ENCODE measurements at places on chromosomes 7 and 10.

- DNase-seq = no peak
Measured at GRCh38 chr10:86556933-86557649, 35.5 kb upstream of the WAPL start.

DNA sequence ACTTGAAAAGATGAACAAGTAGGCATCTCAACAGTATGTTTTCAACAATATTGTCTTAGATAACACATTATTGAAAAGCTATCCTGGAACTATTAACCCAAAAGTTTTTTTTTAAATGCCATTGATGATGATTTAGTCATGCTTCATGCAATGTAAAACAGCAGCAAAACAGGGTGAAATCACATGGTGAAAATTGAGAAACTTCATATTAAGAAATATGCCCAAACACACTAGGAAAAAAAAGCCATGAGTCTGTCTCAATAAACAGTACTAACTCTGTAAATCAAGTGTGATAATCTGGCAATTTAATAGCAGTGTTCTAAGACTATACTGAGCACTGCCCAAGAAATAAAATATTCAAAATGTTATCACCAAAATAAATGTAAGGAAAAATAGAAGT is 613.1 kb downstream of the KCNMA1 start:
- no peak for DNase-seq

DNA sequence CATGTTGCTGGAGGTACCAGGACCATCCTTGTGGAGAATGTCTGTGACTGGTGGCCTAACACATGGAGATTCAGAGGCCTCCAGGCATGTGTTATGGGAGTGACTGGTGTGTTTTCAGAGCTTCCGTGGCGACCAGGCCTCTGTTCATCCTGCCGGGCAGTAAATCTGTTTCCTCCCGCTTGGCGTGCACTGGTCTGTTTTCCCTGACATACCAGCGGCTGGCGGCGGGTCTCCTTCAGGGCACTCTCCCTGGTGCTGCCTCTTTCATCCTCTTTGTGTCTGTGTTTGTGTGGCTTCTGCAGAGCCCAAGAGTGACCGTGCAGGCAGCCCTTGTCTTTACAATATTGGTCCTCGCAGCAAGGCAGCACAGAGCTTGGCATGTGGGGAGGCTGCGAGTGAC is 385.1 kb upstream of the MKI67 start:
- DNase-seq = no peak

DNA sequence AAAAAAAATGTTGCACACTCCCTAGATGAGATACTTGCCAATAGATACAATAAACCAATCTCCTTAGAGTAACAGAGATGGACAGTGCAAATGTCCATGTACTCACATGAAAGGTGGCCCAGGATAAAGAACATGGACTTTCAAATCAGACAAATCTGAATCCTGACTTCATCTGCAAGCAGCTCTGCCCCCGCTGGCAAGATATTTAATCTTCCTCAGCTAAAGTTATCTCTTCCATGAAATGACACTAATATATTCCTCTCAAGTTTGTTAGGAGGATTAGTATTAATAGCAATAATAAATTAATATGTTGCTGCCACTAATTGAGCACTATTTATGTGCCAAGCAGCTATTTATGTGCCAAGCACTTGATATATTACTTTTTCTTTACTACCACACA is 148.6 kb upstream of the YAE1 start:
- DNase-seq = no peak

GRCh38 chr7:74083117-74083876 is at the start of gene LIMK1:
LIMK1 (plus strand) TSS chr7:74083804; CDS start chr7:74083991, 187 bp downstream.
- DNase-seq = peak; percentile 85
